SW 1271 (cell line): ENCODE measurements at places on chromosomes 1 and 21.
A peak's percentile ranks its signal among the peaks of the same experiment; 100 is the strongest.

DNA sequence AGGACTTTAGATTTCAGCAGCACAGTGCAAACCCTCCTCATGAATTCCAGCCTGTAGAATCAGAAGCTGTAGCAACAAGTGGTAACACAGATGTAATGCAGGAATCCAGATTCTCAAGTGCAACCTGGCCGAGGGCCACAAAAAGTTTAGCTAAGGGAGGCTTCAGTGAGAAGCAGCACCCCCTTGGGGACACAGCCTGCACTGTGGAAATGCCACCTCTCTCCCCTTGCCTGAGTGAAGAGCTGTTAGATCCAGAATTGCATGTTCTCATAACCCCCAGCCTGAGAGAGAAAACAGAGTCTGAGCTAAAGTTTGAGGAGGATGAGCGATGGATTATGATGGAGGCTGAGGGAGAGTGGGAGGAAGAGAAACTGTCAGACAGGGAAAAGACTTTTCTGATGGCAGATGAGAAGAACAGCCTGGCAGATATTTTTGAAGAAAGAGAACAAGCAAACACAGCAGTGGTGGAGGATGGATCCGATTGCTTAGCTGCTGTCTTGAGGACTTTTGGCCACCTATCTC, 80.5 kb upstream of the BMP8A start:
- peak; percentile 73 for DNase-seq

GRCh38 chr1:85357817-85358216, 81.4 kb upstream of the BCL10 start:
- DNase-seq: no peak

- no peak for DNase-seq
Observed at GRCh38 chr1:8883491-8883890, 5.0 kb upstream of the ENO1 start.

DNA sequence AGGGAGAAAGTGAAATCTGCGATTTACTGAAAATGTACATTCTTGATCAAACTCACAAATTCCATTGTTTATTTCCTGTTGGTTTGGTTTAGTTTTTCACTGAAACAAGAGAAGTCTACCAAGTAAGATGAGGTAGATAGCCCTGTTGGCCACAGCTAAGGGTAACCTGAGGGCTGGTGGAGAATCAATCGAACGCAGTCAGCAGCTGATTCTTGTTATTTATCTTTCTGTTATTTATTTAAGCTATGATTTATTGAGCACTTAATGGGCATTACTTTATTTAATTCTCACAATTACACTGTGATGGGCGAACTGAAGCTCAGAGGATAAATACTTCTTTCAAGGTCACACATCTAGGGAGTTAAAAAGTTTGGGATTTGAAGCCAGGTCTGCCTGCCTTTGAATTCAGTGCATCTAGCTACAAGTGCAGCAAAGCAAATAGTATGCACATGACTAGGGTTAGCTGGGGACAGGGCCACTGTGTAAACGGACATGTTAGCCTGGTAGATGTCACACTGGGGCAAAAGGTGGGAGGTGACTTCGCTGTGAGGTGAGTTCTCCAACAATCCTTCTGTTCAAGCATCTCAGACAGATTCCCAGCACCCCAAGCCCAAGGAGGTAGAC, 106.5 kb upstream of the GADD45A start:
- DNase-seq: no peak

- DNase-seq: no peak
Observed at GRCh38 chr1:194176212-194176611, 989.8 kb upstream of the B3GALT2 start.

- DNase-seq: no peak
Observed at GRCh38 chr1:118381197-118381869, 196.3 kb upstream of the SPAG17 start.

GRCh38 chr1:179995576-179995975, 41.0 kb downstream of the CEP350 start:
- DNase-seq: no peak

GRCh38 chr1:105485207-105485606, 1571.3 kb upstream of the PRMT6 start:
- DNase-seq: no peak

- DNase-seq: no peak
Observed at GRCh38 chr1:107184888-107185287, 44.0 kb downstream of the NTNG1 start.

- DNase-seq: no peak
Observed at GRCh38 chr1:99674115-99675064, 28.5 kb downstream of the PALMD start.

- DNase-seq: no peak
Observed at GRCh38 chr1:21435646-21436487, 4.1 kb upstream of the NBPF3 start.

DNA sequence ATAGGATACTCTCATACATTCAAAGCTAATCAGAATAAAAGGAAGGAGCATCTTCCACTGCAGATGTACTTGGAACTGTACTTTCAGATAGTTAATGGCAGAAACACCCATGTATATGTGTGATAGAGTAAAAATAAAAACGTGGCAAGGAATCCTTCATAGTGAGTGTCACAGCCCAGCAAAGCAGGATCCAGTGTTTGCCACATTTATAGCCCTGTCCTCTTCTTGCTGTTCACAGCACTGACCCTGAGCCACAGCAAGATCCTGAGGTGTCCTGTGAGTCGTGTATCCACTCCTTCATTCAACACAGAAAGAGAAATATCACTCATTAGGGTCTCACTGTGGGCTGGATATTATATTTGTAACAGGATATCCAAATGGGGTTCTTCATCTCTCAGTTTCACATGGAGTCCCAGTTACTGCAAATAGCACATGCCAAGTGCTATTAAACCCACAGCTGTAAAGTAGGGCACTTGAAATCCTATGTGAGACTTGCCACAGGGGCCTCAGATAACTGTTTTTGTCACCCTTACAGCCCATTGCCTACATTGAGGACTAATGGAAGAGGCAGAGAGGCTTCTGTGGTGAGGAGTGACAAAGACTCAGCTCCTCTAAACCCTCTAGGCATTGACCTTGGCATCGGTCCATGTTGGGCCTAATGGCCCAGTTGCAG, 41.3 kb downstream of the CYP2J2 start:
- DNase-seq: no peak

DNA sequence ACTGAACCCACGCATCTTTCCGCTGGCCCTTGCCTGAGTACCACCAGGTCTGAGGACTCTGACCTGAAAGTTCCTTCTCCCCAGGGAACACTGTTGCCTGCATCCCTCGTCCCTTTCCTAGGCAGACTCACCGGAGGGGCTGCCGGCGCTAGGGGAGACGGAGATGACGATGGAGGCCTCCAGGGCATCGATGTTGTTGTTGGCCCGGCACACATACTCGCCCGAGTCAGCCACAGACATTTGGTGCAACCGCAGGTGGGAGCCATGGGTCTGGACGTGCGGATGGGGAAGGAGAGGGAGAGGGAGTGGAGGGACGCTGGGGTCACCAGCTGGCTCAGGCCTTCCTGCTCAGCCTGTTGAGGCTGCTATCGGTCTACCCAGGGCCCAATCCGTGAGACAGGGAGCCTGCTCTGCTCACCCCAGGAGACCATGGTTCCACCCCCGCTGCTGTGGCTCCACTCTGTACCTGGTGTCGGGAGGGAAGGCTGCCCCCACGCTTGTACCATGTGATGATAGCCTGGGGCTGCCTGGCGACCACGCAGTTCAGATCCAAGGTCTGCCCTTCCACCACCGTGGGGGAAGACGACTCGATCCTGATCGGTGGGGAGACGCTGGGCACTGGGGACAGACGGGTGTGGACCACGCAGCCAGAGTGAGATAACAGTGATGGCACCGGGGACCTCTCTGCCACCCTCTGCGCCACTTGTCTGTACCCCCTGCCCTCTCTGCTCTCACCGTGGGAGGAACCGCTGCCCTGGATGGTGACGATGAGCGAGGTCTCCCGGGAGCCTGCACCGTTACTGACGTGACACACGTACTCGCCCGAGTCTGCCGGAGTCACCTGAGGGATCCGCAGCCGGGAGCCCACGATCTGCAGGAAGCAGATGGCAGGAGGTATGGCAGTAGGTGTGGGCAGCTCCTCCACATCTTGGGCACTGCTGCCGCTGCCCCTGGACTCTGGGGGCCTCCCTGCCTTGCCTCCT, 35.4 kb downstream of the LDLRAD2 start:
- DNase-seq: no peak

- DNase-seq: no peak
Observed at GRCh38 chr1:32893198-32894018, 7.1 kb downstream of the HPCA start.

DNA sequence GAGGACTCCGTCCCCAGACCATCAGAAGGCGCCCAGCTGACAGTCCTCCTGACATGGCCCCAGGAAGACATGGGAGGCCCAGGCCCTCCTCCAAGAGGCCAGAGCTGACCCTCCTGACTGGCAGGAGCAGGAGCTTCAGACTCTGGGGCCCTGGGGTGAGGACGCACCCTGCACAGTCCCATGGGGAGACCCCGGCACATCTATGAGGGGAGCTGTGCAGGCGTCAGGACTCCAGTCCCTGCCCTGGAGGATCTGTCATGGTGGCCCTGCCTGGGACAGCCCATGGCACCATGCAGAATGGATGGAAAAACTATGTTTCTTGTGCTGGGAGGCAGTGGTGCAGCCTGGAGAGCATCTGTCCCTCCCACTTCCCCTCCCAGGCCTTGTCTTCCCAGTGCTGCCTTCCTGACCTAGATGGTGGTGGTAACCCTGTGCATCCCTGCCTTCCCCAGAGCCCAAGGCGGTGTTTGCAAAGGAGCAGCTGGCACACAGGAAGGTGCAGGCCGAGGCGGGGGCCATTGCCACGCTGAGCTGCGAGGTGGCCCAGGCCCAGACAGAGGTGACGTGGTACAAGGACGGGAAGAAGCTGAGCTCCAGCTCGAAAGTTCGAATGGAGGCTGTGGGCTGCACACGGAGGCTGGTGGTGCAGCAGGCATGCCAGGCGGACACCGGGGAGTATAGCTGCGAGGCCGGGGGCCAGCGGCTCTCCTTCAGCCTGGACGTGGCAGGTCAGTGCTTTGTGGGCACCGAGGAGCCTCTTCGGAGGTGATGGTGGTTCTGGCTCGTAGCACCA, 41.9 kb downstream of the OBSCN start:
- DNase-seq: no peak

DNA sequence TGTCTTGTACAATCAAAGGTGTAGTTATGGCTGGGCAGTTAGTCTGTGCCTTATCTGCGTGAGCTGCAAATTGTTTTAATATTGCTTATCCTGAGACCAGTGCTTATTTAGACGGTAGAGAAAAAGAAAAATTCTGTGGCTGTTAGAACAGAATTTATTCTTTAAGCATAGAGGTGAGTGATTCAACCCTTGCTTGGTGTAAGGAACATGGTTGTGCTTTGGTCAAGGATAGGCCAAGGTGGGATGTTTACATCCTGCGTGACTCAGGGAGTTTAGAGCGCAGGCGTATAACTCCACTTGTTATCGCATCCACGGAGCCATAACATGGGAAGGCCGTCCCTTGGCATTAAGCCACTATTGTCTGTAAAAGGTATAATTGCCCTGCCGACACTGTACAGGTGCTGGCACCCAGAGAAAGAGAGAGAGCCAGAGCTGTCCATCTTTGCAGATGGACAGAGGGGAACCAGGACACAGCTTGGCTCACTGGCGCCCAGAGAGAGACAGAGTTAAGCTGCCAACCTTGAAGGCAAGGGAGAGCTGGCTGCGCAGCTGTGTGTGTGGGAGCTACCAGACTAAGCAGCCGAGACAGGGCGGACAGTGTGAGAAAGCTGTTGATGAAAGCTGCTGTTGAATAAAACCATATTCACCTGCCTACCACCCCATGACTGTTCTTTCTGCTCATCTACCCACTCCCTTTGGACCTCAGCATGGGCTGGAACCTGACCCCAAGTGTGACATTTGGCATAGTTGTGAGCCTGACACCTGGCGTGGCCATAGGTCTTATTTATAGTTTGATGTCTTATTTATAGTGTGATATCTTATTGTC, 200.4 kb downstream of the DYRK1A start:
- DNase-seq: no peak

GRCh38 chr1:153402226-153402625, 11.4 kb upstream of the S100A8 start:
- DNase-seq: no peak

DNA sequence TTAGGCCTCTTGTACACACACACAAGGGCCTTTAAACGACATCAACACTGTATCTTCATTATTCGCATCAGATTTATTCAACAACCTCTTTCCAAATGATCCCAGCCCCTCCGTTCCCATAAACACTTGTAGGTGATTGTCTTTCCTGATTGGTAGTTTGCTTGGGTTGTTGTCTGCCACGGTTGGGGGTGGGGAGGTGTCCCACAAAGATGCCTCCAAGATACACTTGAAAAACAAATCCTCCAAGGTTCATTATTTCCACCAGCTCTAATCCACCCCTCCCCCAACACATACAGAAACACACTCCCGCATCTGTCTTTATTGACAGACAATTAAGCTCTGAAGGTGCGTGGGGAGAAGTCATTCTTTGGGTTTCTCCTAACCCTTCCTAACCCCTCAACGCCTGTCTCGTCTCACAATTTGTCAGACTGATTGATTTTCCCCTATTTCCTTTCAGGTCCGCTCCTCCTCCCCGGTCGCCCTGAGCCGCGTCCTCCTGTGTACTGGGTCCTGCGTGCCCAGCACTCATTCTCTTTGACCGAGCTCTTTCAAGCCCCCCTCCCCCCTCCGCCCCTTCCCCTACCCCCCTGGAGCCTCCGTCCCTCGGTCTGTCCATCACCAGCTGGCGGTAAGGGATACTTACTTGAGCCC, 1.4 kb downstream of the WDR26 start:
- no peak for DNase-seq

- DNase-seq: no peak
Observed at GRCh38 chr21:45222001-45222400, 65.7 kb downstream of the POFUT2 start.

DNA sequence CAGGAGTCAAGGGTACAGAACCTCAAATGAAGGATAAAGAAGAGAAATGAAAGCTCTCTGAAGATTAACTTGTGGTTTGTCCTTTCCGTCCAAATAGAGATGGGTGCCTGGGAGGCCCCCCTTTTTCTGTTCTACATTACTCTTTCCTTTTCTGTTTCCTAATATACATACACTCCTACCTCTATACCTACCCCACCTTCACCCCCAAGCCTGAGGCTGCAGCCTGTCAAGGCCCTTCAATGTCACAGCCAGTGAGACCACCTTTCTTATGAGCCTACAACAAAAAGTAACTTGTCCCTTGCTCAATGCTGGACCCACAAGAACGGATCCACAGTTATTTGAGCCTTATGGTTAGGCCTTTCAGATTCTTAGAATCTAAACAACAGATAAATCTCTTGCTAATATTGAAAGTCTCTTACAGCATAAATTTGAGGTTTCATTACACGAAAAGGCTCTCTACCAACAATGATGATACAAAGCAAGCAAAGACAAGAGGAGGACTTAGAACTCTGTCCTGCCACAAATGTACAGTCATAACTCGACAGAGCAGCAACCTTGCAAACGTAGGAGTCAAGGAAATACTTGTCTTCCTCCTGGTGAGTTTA, 4.1 kb upstream of the TRAF3IP3 start:
- DNase-seq: no peak

DNA sequence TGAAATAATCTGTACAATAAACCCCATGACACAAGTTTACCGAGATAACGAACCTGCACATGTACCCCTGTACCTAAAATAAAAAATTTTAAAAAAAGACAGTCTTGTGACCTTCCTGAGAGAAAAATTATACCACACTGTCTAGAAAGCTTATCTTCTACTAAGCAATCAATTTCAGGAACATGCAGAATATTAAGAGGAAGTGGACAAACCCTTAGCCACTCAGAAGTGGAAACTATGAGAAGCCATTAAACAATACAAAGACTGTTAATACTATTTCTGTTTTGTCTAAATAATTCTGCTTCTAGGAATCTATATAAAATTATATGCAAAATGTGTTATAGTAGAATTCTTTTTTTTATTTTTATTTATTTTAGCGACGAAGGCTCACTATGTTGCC, 93.9 kb downstream of the ADAMTS1 start:
- DNase-seq: no peak
